ENCODE measurements at places on chromosomes 3 and 15.

DNA sequence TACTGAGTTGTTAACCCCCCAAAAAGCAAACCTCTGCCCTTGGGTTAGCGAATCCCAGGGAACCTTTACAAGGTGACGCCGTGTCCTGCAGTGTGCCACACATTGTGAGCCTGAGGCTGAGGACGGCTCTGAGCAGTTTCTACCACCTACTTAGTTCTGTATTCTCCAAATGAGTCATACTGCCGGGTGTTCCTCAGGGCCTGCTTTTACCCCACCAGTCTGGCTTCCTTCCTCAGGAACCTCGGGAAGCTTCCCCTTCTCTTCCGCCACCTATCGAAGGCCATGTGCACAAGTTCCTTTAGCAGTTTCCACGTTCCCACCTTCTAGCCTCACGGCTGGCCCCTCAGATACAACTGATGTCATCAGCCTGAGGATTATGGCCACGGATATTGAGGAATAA, 384.0 kb upstream of the TPM1 start:
- DNase-seq, result no peak

DNA sequence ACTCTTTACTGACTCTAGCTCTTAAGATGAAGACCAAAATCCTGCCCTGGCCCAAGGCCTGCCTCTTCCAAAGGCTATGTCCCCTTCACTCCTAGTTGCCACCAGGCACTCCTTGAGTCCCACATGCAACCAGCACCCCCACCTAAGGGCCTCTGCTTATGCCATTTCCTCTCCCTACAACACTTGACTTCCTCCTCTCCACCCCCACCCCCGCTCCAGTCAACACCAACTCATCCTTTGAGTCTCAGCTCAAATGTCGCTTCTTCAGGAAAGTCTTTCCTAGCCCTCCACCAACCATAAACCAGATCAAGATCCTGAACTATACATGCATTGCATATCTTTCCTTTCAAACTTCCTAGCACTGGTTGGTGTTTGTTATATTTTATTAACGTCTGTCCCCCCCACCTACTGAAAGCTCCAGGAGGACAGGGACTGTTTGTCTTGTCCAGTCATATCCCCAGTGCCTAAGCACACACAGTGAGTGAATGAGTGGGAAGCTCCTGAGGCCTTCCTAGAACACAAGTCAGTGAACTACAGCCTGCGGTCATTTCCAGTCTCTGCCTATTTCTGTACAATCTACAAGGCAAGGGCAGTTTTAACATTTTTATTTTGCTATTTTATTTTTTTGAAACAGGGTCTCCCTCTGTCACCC, 7.3 kb downstream of the TBC1D2B start:
- no peak for DNase-seq

DNA sequence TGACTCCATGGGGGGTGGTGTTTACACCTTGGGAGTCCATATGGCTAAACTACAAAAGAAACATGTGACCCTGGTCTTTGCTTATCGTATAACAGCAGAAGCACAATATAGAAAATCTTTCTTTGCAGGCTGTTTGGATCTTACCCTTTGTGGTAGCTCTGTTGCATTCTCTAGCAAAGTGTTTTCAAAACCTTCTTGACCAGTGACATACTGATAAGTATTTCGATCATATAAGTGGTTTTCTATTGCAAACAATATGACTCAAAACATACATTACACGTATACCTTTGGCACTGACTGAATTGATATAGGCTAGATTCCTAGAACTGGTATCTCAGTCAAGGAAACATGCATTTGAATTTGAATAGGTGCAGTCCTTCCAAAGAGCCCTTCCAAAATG, 24.7 kb upstream of the ATP10A start:
- DNase-seq, result no peak

DNA sequence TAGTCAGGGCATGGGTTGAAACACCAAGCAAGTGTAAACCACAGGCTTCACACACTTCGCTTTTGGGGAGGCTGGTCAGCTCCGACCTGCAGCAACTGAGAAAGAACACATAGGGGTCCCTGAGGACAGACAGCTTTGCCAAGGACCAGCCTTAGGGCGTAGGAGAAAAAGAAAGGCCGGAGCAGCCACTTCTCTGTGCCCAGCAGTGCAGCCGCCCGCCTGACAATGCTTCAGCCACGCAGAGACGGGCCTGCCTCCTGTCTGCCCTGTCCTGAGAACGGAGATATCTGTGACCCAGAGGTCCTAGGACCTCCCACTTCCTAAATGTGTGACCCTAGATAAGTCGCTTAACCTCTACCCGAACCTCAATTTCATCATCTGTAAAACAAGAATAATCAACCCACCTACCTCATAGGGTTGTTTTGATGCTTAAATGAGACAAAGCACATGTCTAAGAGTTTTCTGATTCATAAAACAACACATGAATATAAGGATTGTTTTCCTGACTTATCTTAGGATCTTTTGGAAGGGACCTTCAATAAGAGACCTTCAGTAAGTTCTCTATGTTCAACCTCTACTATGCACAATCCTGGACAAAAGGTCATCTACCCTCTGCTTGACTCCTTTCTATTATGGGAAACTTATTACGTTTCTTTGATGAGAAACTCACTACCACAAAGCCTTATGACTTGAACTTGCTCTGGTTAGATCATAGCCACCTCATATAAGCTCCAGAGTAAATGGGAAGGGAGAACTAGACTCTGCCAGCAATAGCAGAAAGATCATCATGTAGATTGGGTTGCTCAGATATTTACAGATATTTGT, 32.9 kb upstream of the RFTN1 start:
- DNase-seq, result no peak

GRCh38 chr3:79016587-79017376, 751.0 kb downstream of the ROBO1 start:
- DNase-seq, result no peak

DNA sequence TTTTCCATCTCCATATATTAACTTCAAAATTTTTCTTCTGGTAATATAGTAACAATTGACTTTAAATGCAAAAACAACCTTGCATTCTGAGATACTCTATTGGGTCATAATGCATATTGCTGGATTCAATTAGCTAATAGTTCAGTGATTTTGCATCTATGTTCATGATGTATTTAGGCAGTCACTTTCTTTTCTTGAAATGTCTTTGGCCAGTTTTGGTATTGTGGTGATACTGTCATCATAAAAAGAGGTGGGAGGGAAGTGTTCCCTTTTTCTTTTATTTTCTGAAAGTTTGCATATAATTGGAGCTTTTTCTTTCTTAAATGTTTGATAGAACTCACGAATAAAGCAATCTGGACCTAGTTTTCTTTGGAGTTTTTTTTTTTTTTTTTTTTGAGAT, 67.4 kb upstream of the ZNF148 start:
- no peak for DNase-seq

- DNase-seq, result no peak
These were observed 52.2 kb upstream of the TBC1D21 start for GRCh38 chr15:73821181-73821580.

DNA sequence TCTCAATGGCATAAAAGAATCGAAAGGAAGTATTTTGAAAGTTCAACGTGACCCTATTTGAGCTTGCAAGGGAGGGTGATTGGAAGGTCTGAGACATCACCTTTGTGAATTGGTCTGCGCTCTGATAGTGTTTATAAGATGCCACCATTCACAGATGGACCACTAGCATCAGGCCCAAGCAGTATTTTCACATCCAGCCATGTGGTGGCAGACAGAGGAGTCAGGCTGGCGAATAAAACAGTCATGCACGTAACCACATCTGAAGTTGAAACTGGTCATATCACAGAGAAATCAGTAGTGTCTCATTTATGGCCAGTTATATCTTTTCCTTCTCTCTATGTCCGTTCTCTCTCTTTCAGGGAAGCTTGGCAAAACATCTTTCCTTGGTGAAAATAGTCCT, 170.1 kb upstream of the ONECUT1 start:
- no peak for DNase-seq

GRCh38 chr3:122560680-122561079, 3.4 kb downstream of the PARP9 start:
- no peak for DNase-seq

- DNase-seq, result peak; percentile 87
These were observed 44.4 kb downstream of the STARD9 start for GRCh38 chr15:42619656-42620371.

DNA sequence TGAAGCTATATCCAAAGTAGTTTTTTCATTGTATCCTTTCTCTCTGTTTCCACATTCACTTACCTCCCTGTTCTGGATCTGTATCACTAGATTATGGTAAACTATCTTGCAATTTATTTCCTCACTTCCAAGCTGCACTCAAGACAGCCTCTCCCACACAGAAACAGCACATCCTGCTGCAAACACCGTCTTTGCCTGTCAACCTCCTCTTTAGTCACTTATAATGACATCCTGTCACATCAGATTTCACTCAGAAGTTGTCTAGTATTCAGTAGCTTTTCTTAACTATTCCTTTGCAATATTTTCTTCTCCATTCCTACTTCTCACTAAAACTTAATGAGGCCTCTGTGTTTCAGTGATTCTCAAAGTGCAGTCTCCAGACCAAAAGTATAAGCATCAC, 490.8 kb downstream of the IGSF11 start:
- no peak for DNase-seq

GRCh38 chr3:124443446-124443845, 286.8 kb upstream of the UMPS start:
- no peak for DNase-seq

DNA sequence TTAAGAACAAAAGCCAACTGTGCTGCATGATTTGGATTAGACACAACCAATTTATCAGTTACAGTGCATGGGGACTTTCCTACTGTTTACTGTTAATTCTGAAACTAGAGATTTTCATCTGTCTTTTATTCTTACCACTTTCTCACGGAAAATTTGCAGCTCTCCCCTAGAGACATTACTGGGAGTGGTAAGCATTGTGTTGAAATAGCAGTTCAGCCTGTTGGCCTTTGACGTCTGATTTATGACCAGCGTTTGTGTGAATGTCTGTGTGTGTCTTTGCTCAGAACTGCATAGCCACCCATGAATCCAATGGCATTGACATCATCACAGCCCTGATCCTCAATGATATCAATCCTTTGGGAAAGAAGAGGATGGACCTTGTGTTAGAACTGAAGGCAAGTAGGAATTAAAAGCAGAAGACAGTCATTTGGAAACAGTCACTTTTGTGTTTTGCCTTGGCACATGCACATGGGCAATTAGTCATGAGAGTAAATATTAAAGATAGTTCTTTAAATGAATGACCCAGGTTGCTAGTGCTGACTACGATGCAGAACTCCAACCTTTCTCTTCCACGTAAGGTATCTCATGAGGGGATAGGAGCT, 202.2 kb upstream of the BHLHE40 start:
- no peak for DNase-seq

- no peak for DNase-seq
These were observed 491.3 kb upstream of the AGTR1 start for GRCh38 chr3:148206446-148206845.

GRCh38 chr15:47466357-47466756, 250.9 kb upstream of the SEMA6D start:
- DNase-seq, result no peak

GRCh38 chr3:58178528-58179234, 32.1 kb downstream of the DNASE1L3 start:
- no peak for DNase-seq

DNA sequence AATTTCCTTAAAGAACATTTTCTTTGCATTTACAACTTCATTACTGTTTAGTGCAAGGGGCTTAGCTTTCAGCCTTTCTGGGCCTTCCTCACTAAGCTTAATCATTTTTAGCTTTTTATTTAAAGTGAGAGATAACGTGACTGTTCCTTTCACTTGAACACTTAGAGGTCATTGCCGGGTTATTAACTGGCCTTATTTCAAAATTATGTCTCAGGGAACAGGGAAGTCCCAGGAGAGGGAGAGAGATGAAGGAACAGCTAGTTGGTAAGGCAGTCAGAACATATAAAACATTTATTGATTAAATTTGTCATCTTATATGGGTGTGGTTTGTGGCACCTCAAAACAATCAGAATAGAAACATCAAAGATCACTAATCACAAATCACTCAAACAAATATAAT, 268.7 kb downstream of the TIGIT start:
- DNase-seq, result no peak

GRCh38 chr15:68749365-68749764, 71.3 kb downstream of the ANP32A start:
- DNase-seq, result no peak

GRCh38 chr15:35665896-35666536, 120.1 kb upstream of the DPH6 start:
- no peak for DNase-seq

DNA sequence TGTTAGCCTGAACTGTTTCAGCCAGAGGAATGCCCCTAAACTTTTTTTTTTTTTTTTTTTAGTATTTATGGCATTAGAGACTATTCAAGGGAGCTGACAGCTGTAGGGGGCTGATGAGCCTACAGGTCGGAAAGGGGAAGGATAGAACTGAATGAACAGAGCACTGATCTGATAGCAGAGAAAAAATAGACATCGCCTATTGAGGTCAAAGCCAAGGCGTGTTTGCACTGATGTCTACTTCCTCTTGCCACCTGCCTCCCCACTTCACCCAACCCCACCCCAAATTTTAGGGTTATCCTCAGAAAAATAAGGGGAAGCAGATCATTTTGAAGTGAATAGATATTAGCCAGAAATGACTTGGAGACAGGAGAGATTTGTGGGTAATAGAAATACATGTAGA, 3.0 kb upstream of the ZMAT3 start:
- no peak for DNase-seq

DNA sequence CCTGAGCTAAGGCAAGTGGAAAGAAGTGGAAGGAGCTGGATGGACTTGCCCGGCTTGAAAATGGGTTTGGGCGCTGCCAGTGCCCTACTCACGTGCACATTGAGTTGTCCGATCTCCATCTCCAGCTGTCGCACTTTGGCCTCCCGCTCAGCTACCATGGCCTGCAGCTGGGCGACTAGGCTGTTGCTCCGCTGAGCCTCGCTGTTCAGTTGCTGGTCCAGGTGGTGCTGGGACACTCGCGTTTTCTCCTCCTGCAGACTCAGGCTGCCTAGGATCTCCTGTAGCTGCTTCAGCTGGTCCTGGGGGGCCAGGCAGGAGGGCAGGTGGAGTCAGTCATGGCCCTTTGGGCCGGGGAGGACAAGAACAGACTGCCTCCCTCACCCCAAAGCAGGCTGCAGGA, 33.0 kb upstream of the HHATL start:
- DNase-seq, result peak; percentile 31

DNA sequence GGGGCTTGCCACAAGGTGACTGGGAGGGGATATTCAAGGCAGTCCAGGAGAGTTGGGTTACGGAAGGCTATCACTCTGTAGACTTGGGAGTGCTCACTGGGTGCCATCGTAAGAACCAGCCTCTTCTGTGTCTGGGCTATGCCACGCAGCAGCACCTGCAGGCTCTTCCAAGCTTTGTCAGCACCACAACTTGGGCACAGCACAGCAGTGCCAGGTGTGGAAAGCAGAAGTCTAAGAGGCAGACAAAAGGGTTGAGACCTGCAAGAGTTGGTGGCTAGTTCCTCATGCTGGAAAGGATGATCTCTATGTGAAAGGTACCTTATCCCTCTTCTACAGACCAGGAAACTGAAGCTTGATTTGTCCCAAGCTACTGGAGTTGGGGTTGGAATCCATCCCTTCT, 15.8 kb downstream of the CX3CR1 start:
- no peak for DNase-seq
